GM12878 (cell line): ENCODE measurements at places on chromosomes 12 and 14.

- no peak for DNase-seq
Measured at GRCh38 chr12:25308756-25309155, 58.0 kb upstream of the KRAS start.

DNA sequence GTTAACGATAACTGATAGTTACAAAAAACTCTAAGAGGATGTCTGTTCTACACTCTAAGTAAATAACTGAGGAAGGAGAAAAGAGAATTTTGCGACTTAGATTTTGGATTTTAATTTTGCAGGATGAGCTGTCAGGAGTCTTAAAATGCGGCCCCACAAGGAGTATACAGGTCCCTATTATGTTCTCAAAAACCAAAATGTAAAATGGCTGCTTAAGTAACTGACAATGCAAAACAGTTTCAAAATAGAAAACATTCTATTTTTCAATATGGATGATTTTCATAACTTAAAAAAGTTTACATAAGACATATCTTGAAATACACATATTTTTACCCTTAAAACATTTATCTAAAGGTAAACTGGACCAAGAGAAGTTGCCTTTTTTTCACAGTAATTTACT is 2.6 kb downstream of the CD69 start:
- no peak for DNase-seq

DNA sequence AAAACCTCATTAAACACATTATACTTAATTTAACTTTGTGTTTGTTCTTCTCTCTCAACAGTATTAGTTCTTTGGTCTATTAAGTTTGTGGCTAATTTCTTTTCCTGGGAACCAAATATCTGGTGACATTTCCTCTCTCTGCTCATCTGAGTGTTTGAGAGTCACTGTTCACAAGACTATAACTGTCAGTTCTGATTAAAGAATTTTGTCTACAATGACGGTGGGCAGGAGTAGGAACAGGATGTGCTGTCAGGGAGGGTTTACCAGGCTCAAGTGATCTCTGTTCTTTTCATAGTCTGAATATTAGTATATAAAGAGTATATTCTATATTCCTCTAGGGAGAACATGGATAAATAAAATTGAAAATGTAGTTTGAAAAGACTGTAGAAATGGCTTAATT is 92.9 kb downstream of the ALG10B start:
- no peak for DNase-seq

GRCh38 chr12:47165934-47166333 is 86.2 kb upstream of the AMIGO2 start:
- no peak for DNase-seq

GRCh38 chr12:7439579-7440505 is 4.1 kb downstream of the CD163L1 start:
- DNase-seq, result no peak

- no peak for DNase-seq
Measured at GRCh38 chr12:15001733-15002382, 29.0 kb downstream of the PDE6H start.

DNA sequence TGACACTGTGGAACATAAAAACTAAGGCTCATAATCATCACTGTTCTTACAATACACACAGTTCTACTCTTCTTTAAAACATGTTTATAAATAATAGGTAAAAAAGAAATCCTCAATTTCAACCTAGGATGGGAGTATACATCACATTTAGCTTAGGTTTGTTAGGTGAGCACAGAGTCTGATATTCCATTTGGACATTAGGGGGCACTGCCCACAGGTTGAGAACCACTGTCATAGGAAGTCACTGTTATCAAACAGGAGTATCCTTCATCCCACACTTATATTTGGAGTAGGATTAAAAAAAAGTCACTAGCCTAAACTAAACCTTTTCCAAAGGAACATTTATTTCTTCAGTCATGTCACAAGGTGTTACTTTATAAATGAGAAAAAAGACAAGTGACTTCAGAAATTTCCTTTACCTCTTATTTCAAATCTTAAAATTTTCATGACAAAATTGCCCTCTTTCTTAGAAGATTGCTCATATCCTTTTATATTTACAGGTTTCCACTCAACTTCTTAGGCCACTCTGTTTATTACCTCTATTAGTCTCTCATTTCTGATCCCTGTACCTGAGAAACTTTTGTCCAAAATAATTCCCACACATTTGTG is 240.6 kb downstream of the CPNE8 start:
- DNase-seq, result peak; percentile 15

- DNase-seq, result no peak
Measured at GRCh38 chr14:53742233-53742620, 214.4 kb downstream of the BMP4 start.

DNA sequence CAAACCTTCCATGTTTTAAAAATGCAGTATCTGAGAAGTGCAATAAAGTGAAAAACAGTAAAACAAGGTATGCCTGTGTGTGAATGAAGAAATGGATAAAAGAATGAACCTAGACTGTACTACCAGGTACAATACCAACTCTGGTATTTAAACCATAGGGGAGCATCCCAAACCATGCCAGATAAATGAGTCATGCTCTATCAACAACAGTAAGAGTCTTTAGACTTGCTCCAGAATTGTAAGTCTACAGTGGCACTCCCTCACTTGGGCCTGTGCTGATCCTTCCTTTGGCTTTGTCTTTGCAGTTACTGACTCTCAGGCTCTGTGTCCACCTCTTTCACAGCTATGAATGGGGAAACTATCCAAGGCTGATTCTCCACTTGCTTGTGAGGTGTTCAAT is 38.1 kb downstream of the BBS10 start:
- DNase-seq, result no peak

DNA sequence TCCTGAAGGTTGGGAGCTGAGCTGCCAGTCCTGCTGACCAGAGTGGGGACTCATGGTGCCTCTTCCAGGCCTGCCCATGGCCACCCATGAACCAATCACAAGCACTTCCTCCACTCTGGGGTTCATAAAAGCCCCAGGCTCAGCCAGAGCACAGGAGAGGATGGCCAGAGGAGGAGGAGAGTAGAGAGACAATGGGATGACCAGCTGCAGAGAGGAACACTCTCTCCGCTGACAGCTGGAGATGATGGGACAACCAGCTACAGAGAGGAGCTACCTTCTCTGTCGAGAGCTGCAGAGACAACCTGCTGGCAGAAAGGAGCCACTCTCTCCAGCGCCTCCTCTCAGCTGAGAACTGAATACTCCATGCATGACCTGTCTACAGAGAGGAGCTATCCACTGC is 886.1 kb downstream of the BCL11B start:
- DNase-seq, result no peak

GRCh38 chr14:61474015-61474414 is 152.6 kb downstream of the PRKCH start:
- no peak for DNase-seq

DNA sequence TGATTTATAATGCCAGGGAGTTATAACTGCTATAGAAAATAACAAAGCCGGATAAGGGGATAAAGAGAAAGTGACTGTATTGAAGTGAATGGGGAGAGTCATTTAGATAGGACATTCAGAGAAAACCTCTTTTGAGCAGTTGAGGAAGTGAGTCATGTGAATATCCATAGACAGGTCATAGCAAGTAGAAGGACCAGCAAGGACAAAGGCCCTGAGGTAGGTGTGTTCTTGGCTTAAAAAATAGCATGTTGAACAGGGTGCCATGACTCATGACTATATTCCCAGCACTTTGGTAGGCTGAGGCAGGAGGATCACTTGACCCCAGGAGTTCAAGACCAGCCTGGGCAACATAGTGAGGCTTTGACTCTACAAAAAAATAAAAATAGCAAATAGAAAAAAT is 51.5 kb upstream of the RAP1B start:
- DNase-seq, result no peak

DNA sequence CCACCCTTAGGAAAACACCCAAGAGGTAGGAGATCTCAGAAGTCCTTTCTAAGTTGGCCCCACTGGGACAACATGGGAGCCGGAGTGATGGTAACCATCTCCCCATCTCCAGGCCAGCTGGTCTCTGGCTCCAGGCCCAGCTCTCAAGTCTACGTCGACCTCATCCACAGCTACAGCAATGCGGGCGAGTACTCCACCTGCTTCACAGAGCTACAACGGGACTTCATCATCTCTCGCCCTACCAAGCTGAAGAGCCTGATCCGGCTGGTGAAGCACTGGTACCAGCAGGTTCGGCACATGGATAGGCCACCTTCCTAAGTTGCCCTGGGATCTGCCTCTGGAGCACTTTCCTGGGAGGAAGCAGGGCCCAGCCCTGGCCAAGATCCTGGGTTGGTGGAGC is 11.0 kb upstream of the OAS2 start:
- no peak for DNase-seq

DNA sequence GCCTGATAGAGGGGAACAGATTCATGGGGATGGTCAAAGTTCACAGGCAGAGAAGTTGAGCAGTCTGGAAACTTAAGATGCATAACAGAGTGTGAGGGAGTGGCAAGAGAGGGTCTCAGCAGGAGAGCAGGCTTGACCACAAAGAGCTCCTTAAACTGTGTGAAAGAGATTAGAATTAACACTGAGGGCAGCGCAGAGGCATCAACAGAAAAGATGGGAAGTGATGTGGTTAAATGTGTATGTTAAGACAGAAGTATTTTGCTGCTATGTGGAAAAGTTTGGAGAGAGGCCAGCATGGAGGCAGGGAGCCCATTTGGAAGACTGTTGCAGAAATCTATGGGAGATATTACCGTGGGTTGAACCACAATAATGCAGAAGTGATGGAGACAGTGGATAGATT is 122.7 kb upstream of the LMNTD1 start:
- no peak for DNase-seq

- peak; percentile 23 for DNase-seq
Measured at GRCh38 chr12:127150028-127150427, 1116.9 kb upstream of the TMEM132C start.

GRCh38 chr12:116076399-116076798 is 201.1 kb downstream of the MED13L start:
- no peak for DNase-seq

DNA sequence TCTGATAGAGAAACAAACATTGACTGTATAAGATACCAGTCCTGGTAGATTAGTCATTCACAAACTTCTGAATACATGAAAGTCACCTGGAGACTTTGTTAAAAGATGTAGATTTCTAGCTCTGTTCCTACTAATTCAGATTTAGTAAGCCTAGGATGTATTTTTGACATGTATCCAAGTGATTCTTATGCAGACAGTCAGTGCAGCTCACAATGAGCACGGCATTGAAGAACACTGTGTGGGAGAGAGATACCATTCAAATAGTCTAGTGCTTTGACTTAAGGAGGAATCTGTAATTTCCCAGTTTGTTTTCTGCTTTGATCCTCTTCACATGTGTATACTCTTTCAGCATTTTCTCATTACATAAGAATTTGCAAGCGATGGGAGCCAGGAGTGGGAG is 68.7 kb upstream of the STXBP6 start:
- no peak for DNase-seq

- DNase-seq, result no peak
Measured at GRCh38 chr14:95407354-95407753, 87.6 kb upstream of the CLMN start.

- DNase-seq, result no peak
Measured at GRCh38 chr12:21300632-21301031, 34.1 kb downstream of the SLCO1A2 start.

- no peak for DNase-seq
Measured at GRCh38 chr12:91926848-91927247, 218.8 kb downstream of the BTG1 start.

DNA sequence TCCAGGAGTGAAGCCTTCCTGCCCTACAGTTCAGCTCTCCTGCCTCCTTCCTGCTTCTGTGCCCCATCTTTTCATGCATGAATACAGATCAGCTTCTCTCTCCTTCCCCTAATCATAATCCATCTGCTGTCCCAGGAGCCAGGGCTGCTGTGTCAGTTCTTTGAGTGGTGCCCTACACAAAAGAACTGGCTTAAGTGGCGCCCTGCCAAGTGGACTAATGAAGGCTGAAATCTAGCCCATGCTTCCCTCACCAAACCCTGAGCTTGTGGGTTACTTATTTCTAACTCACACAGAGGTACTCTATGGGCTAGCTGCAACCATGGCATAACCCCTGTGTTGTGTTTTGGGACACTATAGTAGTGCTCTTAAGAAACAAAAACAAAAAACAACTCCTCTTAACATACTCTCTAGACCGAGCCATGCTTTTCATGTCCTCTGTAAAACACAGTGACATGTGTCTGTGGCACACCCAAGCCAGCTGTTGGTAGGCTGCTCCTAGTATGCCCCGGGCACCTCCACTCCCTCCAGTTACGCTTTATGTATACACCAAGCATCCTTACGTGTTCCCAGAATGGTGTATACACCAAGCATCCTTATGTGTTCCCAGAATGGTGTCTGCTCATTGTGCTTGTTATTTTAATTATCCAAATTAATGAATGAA is 19.3 kb upstream of the ETV6 start:
- no peak for DNase-seq

- no peak for DNase-seq
Measured at GRCh38 chr14:29108908-29109307, 342.3 kb downstream of the FOXG1 start.

DNA sequence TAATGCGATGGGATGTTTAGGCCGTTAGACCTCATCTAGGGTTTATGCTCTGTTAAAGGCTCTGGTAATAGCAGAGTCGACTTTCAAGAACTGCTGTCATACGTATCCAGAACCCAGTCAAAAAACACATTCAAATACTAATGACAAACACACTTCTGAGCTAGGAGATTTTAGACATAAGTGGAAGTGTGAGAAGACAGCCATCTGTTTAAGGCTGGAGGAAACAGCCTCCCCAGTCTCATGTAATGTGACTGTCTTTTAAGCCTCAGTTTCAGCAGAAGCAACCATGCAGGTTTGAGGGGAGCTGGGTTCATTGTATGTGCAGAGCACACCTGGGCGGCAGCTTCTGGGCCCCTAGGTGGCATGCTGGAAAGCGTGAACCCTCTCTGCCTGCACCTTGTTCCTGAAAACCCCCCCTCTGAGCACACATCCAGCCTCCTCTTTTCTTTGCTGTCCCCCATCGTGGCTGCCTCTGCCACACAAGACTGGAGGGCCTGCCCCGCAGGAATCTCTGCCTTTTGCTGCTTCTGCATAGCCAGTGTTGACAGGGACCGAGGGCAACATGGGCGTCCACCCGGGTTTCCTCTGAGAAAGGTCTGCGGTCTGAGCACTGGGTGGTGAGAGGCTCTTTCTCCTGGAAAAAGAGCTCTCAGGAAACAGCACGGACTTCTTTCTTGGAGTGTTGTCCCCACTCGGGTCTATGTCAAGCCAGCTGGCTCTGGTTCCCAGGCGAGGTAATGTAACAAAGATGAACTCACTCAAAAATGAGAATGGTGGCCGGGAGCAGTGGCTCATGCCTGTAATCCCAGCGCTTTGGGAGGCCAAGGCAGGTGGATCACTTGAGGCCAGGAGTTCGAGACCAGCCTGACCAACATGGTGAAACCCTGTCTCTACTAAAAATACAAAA is 11.6 kb downstream of the WNT5B start:
- no peak for DNase-seq

- no peak for DNase-seq
Measured at GRCh38 chr14:89649451-89650075, 232.5 kb upstream of the FOXN3 start.
